ENCODE measurements at places on chromosomes 3 and 15.
A peak's percentile ranks its signal among the peaks of the same experiment; 100 is the strongest.

GRCh38 chr3:58023531-58023930, 15.3 kb downstream of the FLNB start:
- DNase-seq, result no peak

DNA sequence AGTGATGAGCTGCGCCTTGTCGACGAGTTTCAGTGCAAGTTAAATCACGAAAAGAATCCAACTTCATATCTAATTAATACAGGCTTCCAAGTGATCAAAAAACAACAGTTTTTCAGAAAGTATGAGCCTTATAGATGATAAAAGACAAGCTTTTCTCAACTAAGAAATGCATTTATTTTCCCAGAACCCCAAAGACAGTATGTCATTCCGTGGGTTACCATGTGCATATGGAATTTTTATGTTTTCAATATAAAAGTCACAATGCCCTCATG, 442.8 kb downstream of the MAGI1 start:
- DNase-seq, result no peak

- DNase-seq, result no peak
Observed at GRCh38 chr15:70090436-70091296, 7.1 kb downstream of the TLE3 start.

DNA sequence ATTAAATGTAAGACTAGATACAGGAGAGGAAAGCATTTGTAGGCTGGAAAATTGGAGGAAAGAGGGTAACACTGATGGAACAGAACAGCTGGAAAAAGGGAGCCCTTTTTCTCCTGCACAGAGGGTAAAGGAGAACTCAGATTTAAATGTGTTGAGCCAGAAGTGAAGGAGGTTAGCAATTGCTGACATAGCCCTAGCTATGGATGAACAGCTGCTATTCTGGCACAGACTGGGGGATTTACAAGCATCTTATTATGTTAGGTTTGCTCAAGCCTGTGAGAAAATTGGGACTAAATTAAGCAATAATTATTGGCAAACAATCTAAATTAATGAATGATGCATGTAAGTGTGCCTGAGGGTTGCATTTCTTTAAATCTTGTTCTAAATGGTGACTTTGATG, 40.6 kb upstream of the PRR20G start:
- DNase-seq, result no peak

DNA sequence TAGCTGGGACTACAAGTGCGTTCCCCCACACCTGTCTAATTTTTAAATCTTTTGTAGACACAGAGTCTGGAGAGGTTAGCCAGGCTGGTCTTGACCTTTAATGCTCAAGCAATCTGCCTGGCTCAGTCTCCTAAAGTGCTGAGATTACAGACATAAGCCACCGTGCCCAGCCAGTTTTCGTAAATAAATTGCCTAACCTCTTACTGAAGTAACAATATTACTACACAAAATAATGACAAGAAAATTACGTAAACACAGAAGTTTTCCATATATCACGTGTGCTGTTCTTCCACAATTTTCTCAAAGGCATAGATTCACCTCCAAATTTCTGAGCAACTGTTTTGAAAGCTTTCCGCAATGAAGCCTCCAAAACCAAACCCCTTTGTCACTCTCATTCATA, 58.1 kb upstream of the PROK2 start:
- no peak for DNase-seq

- no peak for DNase-seq
Observed at GRCh38 chr3:153285194-153285641, 123.2 kb downstream of the RAP2B start.

DNA sequence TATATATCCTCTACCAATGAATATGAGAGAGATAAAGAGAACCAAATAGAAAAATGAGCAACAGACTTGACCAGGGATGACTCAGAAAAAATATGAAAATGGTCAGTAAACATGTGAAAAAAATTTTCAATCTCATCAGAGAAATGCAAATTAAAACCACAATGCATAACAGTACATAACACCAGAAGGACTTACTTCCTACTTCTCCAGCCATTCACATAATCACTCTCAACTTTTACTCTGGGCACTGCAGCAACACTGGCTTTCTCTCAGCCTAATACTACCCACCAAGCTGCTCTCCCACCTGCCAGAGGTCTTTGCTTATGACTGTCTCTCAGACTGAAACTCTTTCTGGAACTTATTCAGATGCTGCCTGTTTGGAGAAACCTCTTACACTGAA, 49.4 kb downstream of the DPH6 start:
- DNase-seq, result peak; percentile 7

GRCh38 chr3:105118905-105119304, 247.8 kb upstream of the ALCAM start:
- no peak for DNase-seq

Data from germinal center (tissue), 1 donor.